ENCODE measurements at places on chromosomes 6 and 20.
A peak's percentile ranks its signal among the peaks of the same experiment; 100 is the strongest.

DNA sequence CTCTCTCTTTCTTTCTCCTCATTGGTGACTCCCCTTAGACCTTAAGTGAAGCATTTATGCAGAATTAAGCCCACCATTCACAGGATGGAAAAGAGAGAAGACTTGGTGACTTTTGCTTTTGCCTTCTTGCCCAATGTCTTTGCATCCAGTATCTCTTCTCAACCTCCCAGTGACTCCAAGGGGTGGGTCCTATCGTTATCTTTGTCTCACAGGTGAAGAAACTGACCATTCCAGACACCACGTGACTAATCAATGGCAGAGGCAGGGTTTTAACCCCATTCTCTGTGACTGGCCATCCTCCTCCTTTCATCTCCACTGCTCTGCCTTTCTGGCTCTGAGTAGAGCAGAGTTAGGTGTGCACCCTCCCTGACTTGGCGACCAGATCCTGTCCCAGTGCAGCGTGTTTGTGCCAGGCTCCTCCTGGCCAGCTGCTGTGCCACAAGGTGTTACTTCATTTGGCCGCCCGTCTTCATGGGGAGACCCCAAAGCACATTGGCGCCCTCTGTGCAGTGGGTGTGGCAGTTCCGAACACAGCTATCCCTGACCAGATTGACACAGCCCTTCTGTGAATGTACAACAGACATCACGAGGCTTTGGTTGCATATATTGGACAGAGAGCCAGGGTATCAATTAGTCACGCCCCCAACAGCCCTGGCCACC, 501.3 kb downstream of the CD83 start:
- DNase-seq, result no peak

DNA sequence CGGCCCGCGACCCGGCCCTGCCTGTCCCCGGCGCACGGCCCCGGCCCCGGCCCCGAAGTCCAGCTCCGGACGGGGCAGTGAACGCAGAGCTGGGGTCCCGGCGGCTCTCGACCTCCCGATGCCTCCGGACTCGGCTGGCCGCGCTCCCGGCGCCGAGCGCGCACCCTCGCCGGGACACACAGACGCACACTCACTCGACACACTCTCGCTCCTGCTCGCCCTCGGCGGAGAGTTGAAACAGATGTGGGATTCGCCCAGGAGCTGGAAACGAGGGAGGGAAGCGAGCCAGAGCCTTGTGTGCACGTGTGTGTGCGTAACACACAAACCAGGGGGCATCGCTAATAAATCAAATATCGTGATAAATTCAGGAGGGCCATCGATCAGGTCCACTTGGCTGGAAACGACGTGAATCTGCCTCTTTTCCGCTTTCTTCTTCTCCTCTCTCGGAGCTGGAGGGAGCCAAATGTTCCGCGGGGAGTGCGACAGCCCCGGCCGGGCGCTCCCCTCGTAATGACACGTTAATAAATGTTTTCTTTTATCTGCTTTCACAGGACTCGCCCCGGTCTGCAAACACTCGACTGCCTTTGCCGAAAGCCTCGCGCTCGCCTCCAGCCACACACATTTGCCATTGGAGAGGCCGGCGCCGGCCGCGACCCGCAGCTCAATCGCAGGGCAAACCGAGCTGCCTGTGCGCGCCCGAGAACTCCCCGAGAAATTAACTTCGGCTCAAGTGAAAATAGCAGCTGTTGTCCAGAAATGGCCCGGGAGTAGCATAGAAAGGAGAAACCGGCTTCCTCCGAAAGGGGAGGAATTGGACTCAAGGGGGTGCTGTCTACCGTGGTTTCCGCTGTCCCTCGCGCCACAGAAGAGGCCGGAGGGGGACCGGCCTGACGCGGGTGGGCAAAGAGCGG, 828 bp upstream of the SULF2 start:
- peak; percentile 59 for DNase-seq

GRCh38 chr20:24587384-24588046, 118.1 kb downstream of the SYNDIG1 start:
- no peak for DNase-seq

DNA sequence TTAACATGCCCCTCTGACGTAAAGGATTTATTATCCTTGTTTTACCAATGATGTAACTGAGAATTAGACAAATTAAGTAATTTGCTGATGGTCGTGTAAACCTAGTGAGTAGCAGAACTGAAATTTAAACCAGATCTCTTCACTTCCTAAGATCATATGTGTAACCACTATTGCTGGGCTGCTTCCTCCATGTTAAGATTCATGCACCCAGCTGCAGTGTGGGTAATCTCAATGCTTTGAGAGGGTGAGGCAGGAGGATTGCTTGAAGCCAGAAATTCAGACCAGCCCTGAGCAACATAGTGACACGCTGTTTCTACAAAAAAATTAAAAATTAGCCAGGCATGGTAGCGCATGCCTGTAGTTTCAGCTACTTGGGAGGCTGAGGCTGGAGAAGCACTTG, 97.9 kb downstream of the L3MBTL3 start:
- DNase-seq, result no peak

DNA sequence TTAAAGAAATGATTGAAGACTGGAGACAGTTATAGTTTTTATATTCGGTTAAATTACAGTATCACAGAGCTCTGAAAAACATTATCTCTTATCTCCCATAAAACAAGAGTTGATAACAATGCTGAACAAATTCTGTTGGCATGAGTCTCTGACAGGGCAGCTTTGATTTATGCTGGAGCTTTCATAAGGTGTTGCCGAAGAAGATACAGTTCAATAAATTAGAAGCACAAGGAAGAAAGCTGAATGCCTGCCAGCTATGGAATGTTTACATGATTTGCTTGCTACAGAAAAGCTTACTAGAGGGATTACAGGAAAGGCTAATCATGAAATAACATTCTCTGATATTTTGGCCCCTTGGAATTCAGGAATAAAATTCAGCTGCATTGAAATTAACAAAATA, 431.9 kb upstream of the GJE1 start:
- no peak for DNase-seq

GRCh38 chr20:57633945-57634491, 13.8 kb upstream of the ZBP1 start:
- DNase-seq, result no peak

DNA sequence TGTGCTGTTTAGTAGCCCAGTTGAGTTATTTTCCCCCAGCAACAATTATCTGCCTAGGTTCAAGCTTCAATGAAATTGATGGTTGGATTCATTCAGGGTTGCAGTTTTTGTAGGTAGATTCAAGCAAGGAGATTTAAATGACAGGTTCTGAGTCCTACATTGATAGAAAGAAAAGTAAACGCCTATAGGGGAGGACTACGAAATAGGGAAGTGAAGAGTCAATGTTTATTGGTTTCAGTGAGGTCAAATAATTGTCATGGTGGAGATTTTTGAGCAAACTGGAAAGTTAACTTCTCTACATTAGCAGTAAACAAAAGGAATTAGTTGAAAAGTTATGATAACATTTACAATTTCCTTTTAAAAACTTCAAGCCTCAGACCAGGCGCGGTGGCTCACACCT, 734 bp upstream of the WFDC13 start:
- no peak for DNase-seq
